ENCODE measurements at places on chromosomes 7 and 10.

GRCh38 chr7:92693519-92693918 is 103.3 kb upstream of the FAM133B start:
- no peak for DNase-seq

DNA sequence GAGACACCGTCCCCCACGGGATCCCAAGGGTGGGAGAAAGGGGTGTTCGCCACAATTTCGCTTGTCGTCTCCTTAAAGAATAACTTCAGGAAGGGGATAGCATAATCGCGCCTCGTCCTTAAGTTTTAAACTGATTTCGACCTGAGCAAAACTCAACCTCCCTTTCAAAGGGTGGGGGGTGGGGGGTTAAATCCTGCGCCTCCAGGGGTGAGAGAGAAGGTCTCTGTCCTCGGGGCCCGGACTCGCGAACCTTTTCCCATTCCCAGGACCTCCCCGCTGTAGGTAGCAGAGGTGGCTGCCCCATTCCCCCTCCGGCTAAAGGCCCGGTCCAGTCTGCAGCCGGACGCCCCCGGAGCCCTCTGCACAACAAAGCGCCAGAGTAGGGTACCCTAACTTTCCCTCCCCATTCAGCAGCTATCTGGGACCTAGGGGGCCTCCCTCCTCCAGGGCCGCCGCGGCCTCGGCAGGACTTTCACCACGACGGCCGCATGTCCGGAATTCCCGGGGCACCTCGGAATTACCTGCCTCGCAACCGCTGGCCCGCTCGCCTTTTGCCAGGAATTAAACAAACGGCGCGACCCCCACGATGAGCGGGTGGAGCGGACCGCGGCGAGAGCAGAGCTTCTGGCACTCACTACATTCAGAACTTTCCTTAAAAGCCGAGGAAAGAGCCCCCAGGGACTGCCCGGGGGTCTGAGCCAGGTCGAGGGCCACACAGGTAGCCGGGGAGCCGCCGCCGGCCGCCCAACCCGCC is 1.7 kb downstream of the CDK6 start:
- no peak for DNase-seq

DNA sequence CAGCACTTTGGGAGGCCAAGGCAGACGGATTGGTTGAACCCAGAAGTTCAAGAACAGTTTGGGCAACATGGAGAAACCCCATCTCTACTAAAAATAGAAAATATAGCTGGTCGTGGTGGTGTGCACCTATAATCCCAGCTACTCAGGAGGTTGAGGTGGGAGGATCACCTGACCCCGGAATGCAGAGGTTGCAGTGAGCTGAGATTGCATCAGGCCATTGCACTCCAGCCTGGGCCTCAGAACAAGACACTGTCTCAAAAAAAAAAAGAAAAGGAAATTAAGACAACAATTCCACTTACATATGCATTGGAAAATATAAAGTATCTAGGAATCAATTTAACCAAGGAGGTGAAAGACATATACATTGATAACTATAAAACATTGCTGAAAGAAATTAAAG is 7.2 kb upstream of the OGDH start:
- no peak for DNase-seq

DNA sequence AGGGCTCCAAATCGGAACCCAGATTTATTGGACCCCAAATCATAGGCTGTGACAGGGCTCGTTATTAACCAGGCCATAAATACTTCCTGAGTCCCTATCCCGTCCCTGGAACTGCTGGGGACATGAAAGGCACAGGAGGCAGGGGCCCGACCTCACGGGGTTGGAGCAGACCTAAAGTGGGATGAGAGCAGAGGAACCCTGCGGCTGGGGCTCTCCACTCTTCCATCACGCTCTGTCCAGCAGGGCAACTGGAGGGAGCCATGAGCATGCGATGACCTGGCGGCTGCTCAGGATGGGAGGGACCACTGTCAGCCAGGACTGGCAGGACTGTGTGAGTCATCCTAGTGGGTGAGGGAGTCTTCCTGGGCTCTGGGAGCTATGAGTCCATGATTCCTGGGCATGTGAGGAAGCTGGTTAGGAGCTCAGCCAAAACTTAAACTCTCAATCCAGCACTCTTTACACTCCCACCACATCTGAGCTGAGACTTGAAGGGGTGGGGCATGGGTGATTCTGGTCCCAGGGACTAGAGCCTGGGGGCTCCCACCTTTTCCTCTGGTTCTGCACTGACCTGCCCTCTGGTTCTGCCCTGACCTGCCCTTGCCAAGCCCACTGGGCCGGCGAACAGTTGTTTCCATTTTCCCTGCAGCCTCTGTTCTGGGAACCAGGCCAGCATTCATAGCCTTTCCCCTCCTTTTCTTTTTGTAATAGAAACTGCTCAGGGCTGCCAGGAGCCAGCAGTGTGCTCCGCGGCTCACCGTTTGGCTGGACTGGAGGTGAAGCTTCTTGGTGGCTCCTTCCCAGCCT is 47.1 kb downstream of the SYPL1 start:
- DNase-seq: no peak

- DNase-seq: no peak
Observed at GRCh38 chr10:60905580-60905979, 38.4 kb downstream of the RHOBTB1 start.

- DNase-seq: no peak
Observed at GRCh38 chr10:29109707-29110571, 178.9 kb upstream of the LYZL1 start.

DNA sequence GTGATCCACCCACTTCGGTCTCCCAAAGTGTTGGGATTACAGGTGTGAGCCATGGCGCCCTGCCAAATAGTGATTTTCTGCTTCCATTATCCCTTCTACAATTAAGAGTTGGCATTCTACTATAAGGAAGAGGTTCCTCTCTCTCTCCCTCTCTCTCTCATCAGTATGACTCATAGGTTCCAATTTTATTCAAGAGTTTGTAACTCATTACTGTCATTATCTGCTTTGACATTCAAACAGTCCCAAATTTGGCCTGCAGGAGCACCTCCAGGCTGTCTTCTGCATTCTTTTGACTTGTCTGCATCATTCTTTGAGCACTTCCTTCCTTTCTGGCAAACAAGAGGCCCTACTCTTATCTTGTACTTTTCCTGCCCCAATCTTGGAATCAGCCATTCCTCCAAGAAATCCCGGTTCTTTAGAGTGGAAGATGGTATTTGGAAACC is 33.2 kb upstream of the CALU start:
- DNase-seq: no peak

- no peak for DNase-seq
Observed at GRCh38 chr7:153399554-153399940, 640.0 kb downstream of the ACTR3B start.

DNA sequence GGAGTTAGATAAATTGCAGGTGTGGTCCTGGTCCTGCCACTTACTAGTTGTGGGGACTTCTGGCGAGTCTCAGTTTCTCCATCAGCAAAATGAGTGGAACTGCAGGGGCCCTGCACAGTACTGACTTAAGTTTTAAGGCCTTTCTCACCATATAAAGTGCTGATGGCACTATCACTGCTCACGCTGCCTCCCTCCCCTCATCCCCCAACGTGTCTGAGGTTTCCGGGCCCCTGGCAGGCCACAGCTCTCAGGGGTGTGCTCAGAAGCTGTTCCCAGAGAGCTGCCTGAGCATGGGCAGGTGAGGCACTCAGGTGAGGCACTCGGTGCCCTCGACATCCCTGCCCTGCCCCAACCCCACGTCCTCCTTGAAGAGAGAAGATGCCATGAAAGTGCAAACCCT is 74.2 kb downstream of the VOPP1 start:
- no peak for DNase-seq

- DNase-seq: no peak
Observed at GRCh38 chr7:142890874-142891485, 5.4 kb upstream of the TRPV6 start.

GRCh38 chr7:126065766-126066165 is 1136.1 kb upstream of the POT1 start:
- DNase-seq: no peak

- no peak for DNase-seq
Observed at GRCh38 chr10:35928748-35929147, 286.7 kb upstream of the FZD8 start.

DNA sequence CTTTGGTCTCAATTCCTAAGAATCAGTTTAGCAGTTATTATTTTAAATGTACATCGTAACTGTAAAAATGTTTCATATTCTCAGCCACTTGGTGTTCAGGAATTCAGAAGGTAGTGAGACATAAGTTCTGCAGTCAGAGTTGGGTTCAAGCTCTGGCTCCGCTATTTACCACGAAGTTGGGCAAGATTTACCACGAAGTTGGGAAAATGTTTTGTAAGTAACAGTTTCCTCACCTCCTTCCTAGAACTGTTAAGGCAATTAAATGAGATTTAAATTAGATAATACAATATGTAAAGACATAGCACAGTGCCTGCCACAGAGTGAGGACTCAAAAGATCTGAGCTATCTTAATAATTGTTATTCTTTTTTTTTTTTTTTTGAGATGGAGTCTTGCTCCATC is 16.3 kb upstream of the ABLIM1 start:
- no peak for DNase-seq

DNA sequence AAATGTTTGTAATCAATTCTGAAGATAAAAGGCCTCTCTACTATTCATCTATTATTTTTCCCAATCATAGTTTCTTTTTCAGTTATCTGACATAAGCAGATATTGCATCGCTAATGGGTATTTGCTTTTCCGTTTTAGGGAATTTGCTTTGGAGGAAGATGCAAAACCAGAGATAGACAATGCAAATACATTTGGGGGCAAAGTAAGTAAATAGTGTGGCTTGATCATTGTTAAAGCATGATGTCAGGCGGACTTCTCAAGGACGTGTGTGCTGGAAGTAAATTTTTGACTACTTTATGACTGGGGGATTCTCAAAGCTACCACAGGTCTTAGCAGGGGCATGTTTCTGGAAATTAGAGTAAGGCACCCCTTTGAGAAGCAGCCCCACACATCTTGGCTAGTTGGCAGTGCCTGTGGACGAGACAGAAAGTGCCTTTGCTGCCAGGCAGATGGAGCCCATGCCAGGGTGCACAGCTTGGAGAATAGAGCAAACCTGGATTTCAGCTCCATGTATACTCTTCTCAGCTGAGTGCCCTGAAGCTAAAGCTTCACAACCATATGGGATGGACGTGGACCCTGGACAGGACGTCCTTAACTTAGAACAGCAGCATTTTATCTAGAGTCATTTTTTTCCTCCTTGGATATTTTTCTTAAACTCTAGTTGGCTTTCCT is 68.6 kb downstream of the SRI start:
- DNase-seq: no peak

DNA sequence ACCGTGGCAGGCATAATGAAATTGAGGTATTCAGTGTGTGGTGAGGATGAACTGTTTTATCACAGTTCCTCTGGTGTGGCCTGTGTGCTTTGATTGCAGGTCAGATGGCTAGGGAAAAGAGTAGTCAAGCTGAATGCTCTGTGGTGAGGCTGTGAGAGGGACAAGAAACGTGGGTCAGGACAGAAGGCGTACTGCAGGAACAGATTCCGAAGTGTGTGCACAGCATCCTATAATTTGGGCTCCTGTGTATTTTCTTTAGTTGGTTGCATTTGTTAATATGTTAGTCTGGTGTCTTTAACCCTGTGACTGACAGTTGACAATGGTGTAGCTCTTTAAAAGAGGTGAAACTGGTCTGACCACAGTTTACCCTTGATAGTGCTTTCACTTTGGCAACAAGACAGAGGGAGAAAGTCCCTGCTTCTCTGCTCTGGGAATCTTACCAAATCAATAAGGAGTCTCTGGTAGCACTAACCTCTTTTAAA is 76.5 kb downstream of the AUTS2 start:
- no peak for DNase-seq

DNA sequence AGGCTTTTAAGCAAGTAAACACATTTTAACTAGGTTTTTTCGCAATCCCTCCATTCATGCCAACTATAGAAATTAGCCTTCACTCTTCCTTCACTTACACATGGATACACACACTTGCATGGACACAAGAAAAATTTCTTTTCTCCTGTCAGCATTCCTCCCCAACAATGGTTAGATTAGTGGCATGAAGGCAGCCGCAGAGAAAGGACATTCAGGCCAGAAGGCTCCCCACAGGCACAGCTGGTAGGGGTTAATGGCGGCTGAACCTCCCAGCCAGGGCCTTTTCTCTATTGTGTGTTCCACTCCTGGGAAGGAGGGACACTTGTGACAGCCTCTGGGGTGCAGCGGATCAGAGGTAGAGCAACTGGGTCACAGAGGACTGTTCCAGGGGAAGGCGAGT is 255.0 kb upstream of the SP8 start:
- no peak for DNase-seq

- DNase-seq: no peak
Observed at GRCh38 chr10:26000971-26001370, 66.9 kb downstream of the MYO3A start.

GRCh38 chr7:153835712-153836265 is 216.4 kb upstream of the DPP6 start:
- DNase-seq: no peak

- peak; percentile 36 for DNase-seq
Observed at GRCh38 chr7:31122649-31123058, 70.5 kb downstream of the ADCYAP1R1 start.

- DNase-seq: no peak
Observed at GRCh38 chr7:55261386-55261770, 103.8 kb upstream of the LANCL2 start.

- no peak for DNase-seq
Observed at GRCh38 chr7:92988051-92988450, 129.7 kb downstream of the SAMD9 start.

- DNase-seq: no peak
Observed at GRCh38 chr7:123864966-123865365, 20.0 kb downstream of the HYAL4 start.

DNA sequence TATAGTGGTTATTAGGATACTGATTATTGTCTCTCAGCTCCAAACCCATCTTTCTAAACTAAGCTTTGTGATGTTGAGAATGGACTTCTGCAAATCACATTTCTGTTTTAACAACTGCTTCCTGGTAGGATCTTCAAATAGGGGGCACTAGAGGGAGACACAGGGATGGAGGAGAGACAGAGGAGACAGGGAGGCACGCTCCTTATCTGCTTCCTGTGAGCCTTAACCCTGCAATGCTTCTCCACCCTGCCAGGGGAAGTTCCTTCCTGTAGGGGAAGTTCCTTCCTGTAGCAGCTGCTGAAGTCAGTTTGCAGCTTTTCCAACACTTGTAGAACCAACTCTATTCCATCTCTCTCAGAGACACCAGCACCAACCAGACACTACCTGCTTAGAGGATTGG is 847.2 kb downstream of the CCSER2 start:
- DNase-seq: no peak

GRCh38 chr10:30534465-30535144 is 94.9 kb downstream of the LYZL2 start:
- peak; percentile 63 for DNase-seq

DNA sequence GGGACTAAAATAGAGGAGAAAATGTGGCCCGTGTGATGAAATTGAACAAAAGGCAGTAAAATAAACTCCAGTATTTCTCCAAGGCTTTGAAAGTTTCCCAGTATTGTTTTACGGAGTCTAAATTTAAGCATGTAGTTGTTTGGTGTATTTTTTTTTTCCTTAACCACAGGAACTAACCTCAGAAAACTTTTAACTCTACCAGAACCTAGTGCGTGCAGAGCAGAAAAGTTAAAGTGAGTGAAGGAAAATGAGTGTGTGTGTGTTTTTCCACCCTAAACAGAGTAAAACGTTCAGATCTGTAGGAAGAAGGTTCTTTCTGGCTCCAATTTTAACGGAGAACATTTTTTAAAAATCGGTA is 812 bp downstream of the PROSER2 start:
- DNase-seq: no peak

Data from stimulated activated CD4-positive, alpha-beta T cell treated with anti-CD3 and anti-CD28 coated beads, Interleukin-2, amount 100 ng/mL, for 48 hours (primary cell).